ENCODE measurements at places on chromosomes 5 and 9.

GRCh38 chr5:6446042-6446441, 2.6 kb upstream of the UBE2QL1 start:
- no peak for DNase-seq

GRCh38 chr9:121701736-121702261, 50.4 kb downstream of the DAB2IP start:
- no peak for DNase-seq

- no peak for DNase-seq
Observed at GRCh38 chr9:2979957-2980610, 136.2 kb upstream of the PUM3 start.

GRCh38 chr5:86605881-86606280, 11.9 kb upstream of the COX7C start:
- no peak for DNase-seq

GRCh38 chr5:93034621-93035590, 546.1 kb downstream of the NR2F1-AS1 start:
- no peak for DNase-seq

GRCh38 chr5:166428264-166428803, 1863.1 kb upstream of the WWC1 start:
- DNase-seq, result no peak
